ENCODE measurements at places on chromosomes 6 and 20.

DNA sequence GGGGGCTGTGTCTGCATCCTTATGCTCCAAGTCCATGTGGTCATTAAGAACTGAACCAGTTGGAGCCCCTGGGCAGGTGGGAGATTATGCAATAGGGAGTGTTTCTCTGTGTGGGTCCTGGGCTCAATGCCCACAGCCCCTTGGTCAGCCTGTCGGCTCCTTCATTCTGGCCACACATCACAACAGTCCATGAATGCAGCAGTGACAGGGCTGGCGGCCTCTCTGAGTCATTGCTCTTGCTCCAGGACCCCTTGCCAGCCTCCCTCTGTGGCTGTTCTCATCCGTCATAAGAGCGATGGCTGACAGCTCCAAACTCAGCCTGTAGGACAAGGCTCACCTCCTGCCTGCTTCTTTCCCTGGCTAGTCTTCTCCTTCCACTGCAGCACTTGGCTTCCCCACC is 609.5 kb upstream of the CDH4 start:
- DNase-seq, result no peak

- DNase-seq, result no peak
Observed at GRCh38 chr6:118410001-118410400, 138.1 kb upstream of the PLN start.

DNA sequence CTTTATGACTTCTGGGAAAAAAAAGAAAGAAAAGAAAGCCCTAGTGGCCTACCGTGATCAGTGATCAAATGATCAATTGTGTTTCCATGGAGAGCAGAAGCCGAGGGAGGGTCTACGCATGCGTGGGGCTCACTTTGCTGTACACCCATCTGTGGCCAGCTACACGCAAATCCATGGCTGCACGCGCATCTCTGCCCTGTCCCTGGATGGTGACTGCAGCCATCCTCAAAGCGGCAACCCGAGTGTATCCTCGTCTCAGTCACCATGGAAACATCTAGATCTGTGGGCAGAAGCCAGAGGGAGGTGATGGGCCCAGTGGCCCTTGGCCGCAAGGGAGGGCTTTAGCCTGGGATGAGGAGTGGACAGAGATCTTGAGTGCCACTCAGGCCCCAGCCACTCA is 785 bp upstream of the ULBP3 start:
- no peak for DNase-seq

GRCh38 chr6:106750946-106751345 is 121.6 kb downstream of the QRSL1 start:
- no peak for DNase-seq

DNA sequence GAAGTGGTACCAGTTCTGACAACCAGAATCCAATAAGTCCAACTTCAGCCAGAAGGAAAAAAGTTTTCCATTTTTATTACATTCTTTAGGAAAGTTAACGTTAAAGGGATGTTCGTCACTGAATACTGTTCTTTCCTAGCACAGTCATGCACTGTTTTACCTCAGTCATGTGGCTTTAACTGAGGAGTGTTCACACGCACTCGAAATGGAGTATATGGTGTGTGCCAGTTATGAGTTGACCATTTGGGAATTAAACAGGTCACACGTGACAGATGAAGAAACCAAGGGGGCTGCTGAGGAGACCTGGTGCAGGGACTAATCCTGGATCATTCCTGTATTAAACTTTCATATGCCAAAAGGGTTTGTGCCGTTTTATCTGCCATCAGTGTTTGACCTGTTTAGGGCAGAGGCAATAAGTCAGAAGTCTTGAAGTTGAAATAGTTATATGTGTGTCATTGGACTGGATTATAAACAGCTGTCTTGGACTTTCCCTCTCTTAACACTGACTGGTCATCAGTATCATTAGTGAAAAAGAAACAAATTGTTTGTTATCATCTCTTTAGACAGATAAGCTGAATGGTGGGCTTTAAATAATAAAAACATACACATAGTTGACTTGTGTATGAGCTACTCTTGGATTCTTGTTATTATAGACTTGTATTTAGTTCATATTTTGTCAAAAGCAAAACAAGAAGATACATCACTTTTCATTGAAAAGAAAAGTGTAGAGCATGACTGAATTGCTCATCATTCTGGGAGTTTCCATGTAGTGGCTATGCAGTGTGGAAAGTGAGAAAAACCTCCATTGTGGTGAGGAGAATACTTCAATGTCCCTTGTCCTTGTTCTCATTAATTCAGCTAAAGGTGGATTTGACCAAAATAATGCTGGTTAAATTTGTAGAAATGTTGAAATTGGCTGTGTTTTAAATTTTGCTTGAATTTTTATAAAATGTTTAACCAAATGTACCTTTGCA is 123.5 kb upstream of the SAMD5 start:
- no peak for DNase-seq

DNA sequence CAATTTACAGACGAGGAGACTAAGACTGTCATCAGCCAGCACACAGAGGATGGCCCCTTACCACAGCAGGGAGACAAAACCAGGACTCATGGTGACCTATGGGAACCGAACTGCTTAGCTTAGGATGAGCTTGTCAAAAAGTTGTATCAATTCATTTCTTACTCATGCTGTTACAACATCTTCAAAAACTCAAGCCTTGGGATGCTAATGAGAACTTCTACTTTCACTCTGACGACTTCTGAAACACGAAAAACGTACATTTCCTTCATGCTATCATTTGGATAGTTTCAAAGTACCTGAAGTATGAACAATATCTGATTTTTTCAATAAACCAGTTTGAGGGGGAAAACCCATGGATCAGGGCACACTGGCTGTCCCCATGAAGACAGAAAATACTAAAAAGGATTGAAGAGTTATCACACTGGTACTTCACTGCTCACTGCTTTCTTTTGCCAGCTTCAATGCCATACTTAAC is 31.9 kb downstream of the HIVEP2 start:
- no peak for DNase-seq

DNA sequence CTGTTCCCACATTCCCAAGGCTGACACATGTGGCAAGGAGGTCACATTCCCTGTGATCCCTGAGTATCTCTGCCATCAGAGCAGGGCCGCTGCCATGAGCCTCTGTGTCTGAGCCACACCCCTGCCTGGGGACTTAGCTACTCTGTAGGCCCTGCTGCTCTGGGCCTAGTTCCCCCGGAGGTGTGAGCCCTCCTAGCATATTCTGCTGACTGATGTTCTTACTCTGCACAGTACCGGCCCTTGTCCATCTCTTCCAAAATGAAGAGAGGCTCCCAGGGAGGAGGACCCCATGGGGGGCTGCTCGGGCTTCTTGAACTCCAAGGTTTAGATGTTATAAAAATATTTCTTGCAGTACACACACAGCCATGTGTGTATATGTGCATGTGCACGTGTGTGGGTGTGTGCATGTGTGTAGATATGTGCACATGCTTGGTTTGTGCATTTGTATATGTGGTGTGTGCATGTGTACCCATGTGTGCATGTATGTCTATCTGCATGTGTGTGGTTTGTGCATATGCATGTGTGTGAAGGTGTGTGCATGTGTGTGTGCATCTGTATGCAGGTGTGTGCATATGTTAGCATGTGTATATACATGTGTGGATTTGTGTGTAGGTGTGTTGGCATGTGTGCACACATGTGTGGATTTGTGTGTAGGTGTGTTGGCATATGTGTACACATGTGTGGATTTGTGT is 101.2 kb downstream of the ERMARD start:
- no peak for DNase-seq

GRCh38 chr6:52992980-52993920 is 1.8 kb downstream of the GSTA4 start:
- no peak for DNase-seq

DNA sequence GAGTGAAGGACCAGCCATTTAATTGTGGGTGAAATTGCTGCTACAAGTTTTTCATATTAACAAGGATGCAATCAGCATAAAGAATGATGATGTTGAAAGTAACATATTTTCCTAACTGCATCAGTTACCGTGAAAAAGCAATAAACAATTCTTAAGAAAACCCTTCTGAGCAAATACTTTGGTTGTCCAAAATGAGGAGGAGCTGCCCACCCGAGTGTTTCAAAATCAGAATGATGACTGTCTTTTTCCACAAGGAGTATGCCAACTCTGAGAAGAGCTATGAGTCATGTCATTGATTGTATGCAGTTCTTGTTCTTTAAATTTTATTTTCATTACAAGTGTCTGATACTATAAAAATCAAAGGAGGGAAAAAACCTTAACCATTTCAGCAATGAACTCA is 470.5 kb downstream of the COL12A1 start:
- no peak for DNase-seq

- DNase-seq, result no peak
Observed at GRCh38 chr6:47357827-47358226, 48.1 kb upstream of the TNFRSF21 start.

DNA sequence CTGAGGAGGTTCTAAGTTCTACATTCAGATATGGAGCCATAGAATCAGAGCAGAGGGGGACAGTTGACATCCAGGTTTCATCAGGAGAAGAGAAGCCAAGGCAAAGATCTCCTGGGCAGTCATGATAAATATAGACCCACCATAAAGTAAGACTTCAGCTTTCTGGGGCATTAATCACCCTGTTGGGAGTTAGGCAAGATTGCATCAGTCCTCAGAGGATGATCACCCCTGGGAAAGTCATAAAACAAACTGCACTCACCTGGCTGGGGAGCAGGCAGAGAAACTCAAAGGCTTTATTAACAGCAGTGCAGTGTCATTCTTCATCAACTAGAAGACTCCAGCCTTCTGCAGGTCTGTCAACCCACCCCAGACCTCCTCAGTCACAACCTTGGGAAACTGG is 301.3 kb upstream of the JARID2 start:
- no peak for DNase-seq

- DNase-seq, result no peak
Observed at GRCh38 chr6:2790588-2791449, 25.6 kb downstream of the WRNIP1 start.

GRCh38 chr6:168193816-168194721 is 115.1 kb upstream of the FRMD1 start:
- no peak for DNase-seq

GRCh38 chr6:26205625-26206574 is 118.7 kb downstream of the HFE start:
- no peak for DNase-seq
